ENCODE measurements at places on chromosomes 7 and 10.
A peak's percentile ranks its signal among the peaks of the same experiment; 100 is the strongest.

GRCh38 chr7:93228302-93228701, 2.0 kb upstream of the HEPACAM2 start:
- peak; percentile 52 for DNase-seq

DNA sequence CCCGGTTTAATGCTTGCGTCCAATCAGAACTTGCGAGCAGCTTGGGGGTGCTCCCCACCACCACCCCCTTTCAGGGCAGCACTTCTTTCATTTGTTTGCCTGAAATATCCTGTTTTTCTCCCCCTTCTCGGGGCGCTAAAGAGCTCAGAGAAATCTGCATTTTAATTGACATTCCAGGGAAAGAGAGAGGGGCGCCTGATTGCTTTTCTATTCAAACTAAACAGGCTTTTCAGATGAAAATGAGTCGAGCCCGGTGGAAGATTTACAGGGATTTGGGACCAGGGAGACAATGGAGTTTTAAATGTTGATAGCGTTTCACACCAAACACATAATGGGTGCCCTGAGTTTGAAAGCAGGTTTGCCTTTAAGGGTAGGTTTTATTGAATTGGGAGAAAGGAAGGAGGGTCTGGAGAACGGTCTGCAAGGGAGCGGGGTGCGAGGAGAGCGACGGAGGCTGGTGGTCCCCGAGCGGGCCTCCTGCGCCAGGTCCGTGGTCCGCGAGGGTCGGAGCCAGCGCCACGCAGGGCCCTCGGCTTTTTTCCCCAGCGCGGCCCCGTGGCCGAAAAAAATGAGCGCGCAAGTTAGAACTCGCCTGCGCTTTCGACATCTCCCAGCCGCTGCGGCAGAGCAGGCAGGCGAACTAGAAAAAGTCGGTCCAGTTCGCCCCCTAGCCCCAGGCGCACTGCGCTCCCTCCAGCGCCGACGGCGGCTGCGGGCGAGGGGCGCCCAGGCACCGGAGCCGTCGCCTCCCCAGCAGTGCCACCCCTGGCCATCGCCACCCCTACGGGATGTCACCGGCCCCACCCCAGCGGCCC, 1.3 kb downstream of the FGFR2 start:
- DNase-seq: no peak

DNA sequence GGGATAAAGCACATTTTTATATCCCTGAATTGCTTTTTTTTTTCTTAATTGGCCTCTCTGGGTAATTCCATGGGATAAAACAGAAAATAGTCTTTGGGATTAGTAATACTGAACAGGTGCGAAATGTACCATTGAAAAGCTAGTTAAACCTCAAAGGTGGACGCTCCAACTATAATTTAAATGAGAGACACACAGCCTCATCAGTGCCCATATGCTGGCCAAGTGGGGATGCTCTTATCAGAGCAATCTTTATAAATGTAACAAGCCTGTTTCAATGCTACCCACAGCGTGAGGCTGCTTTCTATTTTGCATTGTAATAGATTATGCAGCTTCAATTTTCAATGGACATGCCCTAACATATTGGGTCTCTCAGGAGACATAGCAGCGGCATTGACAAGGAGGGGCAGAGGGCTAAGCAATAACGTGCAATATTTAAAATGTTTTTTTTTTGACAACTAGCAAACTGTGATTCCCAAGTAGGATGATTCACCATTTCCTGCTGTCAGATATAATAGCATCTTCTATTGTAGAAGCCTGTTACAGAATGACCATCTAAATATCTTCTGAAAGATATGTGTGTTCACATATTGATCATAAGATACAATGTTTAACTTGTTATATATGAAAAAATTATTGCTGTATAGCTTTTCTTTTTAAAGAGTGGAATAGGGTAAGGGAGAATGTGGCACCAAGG, 91.3 kb upstream of the BET1 start:
- no peak for DNase-seq

DNA sequence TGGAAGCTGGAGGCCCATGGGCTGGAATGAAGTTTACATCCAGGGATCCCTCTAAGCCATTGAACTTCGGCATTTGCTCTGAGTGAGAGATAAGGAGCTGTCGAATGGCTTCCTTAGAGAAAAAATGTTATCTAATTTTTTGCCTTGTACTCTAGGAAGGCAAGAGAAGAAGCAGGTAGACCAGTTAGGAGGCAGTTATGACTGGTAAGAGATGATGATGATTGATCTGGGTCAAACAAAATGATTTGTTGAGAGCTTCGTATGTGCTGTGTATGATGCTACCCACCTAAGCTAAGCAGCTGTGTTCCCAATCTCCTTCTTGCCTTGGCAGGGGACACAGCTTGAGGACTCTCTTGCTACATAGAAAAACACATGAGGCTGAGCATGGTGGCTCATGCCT, 370.2 kb downstream of the LRMDA start:
- DNase-seq: no peak

- no peak for DNase-seq
These were observed 1.5 kb downstream of the SEM1 start for GRCh38 chr7:96707901-96708774.

GRCh38 chr7:4216016-4216415, 466.1 kb upstream of the FOXK1 start:
- DNase-seq: no peak

DNA sequence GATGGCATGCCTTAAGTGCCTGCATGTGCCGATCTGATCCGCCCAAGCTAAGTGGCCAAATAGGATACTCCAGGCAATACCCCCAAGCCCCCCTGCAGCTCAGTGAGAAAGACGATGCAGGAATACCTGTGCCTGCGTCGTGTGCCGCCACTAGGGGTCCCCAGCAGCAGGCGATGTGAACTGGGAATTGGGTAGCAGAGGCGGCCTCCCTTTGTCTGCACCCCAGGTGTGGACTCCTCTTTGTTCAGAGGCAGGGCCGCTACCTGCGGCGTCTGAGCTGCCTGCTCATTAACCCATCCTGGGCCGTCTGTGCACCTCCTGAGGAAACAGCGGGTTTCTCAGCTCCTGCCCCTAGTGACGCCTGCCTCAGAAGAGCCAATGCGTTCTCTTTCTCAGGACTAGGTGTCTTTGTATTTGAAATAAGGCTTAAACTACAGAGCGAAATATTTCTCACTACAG, 4.8 kb upstream of the CHN2 start:
- no peak for DNase-seq

- no peak for DNase-seq
These were observed 85.9 kb upstream of the UNC5B start for GRCh38 chr10:71126432-71126831.

DNA sequence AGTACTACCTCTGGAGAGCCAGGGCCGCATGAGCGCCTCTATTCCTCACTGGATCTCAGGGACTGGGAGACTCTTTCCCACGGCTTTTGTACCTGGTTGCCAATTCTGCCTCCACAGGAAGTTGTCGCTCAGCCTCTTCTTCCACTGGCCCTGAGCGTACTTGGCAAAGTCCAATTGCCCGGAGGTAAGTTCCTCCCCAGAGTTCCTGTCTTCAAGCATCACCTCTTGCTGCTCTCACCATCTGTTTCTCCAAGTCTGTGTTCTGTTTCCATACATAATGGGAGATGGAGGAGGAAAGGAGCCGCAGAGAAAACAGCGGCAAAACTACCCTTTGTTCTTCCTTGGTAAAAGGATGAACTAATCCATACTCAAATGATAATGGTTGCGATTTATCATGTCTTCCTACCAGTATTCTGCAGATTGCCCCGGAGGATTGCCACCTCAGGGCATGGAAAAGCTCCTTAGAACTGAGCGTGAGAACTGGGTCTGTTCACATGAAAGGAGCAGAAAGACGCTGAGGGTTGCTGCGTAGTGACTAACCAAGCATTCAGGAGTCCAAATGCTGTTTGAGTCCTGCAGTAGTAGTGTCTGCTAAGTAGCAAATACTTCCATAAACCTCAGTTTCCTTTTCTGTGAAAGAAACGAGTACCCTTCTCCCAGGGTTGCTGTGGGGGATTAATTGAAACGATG, 170.2 kb upstream of the GLI3 start:
- DNase-seq: no peak

- peak; percentile 92 for DNase-seq
These were observed 9.6 kb upstream of the DNAJB12 start for GRCh38 chr10:72364239-72364777.

DNA sequence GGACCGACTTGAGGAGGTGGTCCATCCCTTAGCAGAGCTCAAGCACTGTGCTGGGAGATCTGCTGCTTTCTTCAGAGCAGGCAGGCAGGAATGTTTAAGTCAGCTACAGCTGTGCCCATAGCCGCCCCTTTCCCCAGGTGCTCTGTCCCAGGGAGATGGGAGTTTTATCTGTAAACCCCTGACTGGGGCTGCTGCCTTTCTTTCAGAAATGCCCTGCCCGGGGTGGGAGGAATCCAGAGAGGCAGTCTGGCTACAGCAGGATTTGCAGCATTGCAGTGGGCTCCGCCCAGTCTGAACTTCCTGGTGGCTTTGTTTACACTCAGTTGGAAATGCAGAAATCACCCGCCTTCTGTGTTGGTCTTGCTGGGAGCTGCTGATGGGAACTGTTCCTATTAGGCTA, 51.2 kb upstream of the SEMA3A start:
- DNase-seq: no peak

- DNase-seq: no peak
These were observed 125.6 kb downstream of the PLXNA4 start for GRCh38 chr7:132450696-132451095.

Data from HFF-Myc (cell line).